ENCODE measurements at places on chromosomes 3 and 15.
A peak's percentile ranks its signal among the peaks of the same experiment; 100 is the strongest.

DNA sequence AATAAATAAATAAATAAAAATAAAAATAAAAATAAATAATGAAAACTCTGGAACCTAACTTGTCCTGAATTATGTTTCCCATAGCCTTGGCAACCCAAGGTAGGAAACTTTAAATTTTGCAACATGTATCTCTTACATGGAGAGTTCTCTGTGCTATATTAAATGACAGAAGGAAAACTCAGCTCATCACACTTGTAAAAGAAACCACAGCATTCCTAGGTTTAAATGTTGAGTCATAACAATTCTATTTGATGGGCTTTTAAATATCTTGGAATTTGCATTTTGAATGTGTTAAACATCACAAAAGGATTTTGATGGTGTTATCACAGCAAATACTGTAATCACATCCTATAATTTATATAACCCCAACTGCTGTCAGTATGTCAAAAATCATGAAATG, 144.2 kb downstream of the LRTM1 start:
- H3K4me1 ChIP-seq, result no peaks in the 10 kb centered on the region
- no peaks in the 10 kb centered on the region for H3K36me3 ChIP-seq
- H3K4me3 ChIP-seq, result no peak overlapping the region
- H3K27me3 ChIP-seq, result no peaks in the 10 kb centered on the region

DNA sequence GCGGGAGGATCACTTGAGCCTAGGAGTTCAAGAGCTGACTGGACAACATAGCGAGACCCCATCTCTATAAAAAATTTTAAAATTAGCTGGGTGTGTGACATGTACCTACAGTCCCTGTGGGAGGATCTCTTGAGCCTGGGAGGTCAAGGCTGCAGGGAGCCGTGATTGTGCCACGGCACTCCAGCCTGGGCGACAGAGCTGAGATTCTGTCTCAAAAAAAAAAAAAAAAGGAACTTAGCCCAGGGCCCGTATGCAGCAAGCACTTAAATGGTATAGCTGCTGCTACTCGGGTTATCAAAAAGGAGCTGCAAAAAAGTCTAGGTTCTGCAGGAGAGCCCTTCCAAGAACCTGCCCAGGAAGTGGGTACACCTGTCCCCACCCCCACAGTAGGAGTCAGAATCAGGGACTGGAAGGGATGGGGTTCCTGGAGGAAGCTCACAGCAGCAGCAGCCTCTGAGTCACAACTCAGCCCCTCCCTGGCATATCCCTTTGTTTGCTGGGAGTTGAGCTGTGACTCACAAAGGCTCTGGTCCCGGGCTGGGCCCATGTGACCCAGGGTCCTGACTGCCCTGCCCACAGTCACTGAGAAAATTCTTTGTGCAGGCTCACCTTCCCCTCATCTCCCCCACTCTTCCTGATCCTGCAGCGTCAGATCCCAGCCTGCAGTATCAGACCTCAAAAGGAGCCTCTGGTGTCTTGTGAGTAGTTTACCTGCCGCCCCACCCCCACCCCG, at the start of gene SPATA12:
SPATA12 (plus strand) TSS at position 576 of the 733 bp plus-strand sequence. CDS start 13,031 bp downstream, outside the sequence.
- H3K4me3 ChIP-seq, result no peak within 1 kb of the TSS
- H3K36me3 ChIP-seq, result no peaks in the 10 kb centered on the region
- H3K4me1 ChIP-seq, result no peaks in the 10 kb centered on the region
- peak; percentile 38 for DNase-seq

GRCh38 chr15:86568378-86568777, 488.7 kb downstream of the AGBL1 start:
- H3K36me3 ChIP-seq, result no peaks in the 10 kb centered on the region
- no peaks in the 10 kb centered on the region for H3K4me1 ChIP-seq
- no peak overlapping the region for H3K4me3 ChIP-seq
- no peaks in the 10 kb centered on the region for H3K27me3 ChIP-seq
- H3K27ac ChIP-seq, result no peak overlapping the region

DNA sequence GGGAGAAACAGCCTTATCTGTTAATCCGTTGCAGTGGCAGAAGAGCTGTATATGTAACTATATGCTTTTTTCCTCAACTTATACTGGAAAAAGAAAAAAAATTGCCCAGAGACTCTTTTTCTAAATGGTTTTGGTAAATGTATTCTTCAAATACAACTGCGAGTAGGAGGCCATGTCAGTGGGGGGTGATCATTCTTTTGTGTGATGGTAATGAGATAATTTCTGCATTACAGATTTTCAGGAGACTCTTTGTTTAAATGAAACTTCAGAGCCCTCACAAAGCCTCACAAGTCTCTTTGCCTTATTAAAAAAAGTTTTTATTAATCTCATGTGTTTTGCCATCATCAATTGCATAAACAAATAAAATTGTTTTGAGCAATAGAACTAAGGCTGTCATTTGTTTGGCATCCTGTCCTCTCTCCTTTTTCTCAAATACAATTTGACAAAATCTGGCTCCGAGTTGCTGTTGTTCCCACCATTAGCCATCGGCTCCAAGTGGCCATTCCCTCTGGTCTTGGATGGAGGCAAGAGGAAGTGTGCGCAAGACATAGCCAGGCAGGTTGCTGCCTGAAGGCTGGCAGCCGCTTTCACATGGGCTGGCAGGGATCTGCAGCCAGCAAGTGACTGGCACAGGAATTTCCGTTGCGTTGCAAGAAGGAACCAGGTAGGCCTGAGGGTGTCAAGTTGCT, 116.7 kb downstream of the FNDC3B start:
- no peaks in the 10 kb centered on the region for H3K27me3 ChIP-seq
- no peaks in the 10 kb centered on the region for H3K36me3 ChIP-seq
- DNase-seq, result no peak
- H3K27ac ChIP-seq, result peak overlapping the region; percentile 59
- no peak overlapping the region for H3K4me3 ChIP-seq

DNA sequence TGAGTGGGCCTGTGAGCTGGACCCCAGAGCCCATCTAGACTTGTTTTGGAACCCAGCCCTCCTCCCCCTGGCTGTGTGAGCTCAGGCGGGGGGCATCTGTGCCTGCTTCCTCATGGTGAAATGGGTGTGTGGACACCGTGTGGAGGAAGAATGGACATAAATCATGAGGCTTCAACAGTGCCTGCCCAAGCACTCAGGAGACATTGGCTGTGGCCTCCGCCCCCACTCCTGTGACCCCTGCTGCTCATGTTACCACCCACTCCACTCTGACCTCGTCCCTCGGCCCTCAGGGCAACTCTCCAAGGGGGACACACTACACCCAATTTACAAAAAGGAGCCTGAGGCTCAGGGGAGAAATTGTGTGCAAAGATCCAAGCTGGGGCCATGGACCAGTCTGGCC, 16.6 kb downstream of the TPRA1 start:
- DNase-seq, result no peak
- H3K36me3 ChIP-seq, result peaks cover 12% of the 10 kb centered on the region
- H3K27ac ChIP-seq, result no peak overlapping the region
- no peaks in the 10 kb centered on the region for H3K27me3 ChIP-seq

- H3K4me1 ChIP-seq, result peaks cover 41% of the 10 kb centered on the region
- peaks cover 12% of the 10 kb centered on the region for H3K36me3 ChIP-seq
- H3K27ac ChIP-seq, result no peak overlapping the region
- H3K27me3 ChIP-seq, result no peaks in the 10 kb centered on the region
- DNase-seq, result peak; percentile 75
Measured at GRCh38 chr15:70063261-70063925, 34.3 kb downstream of the TLE3 start.

DNA sequence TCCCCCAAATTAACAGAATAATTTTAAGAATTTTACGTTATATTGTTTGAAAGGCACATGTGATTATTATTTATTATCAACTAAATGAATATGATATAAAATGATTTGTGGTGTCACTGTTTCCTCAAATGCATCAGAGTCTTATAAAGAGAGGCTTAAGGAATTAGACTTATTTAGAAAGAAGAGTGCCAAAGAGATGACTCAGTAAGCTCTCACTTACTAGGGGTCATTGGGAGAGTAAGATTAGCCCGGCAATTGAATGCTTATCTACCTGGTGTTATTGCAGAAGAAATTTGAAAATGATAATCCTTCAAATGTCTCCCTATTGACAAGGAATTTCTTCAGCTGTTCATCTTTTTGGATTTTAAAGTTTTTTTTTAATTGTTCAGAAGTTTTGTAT, 408.7 kb downstream of the OXSM start:
- H3K4me1 ChIP-seq, result no peaks in the 10 kb centered on the region
- no peak overlapping the region for H3K4me3 ChIP-seq
- no peaks in the 10 kb centered on the region for H3K27me3 ChIP-seq
- H3K36me3 ChIP-seq, result no peaks in the 10 kb centered on the region
- H3K27ac ChIP-seq, result no peak overlapping the region
- DNase-seq, result no peak
